ENCODE measurements at places on chromosomes 16 and 17.
A peak's percentile ranks its signal among the peaks of the same experiment; 100 is the strongest.

DNA sequence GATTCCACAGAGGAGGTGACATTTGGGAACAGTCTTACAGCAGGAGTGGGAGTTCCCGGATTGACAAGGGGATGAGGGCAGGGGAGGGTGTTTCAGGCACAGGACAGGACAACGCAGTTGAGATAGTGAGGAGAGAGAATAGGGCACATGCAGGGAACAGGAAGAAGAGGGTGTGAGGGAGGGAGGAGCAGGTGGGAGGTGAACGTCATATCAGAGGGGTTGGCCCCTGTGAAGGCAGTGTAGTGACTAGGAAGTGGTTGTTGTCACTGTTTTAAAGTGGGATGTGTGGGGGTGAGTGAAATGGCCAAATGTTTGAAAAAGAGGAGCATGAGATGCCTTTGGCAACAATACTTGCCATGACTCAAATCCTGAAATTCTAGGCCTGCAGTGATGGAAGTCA, 12.2 kb downstream of the PRKCB start:
- DNase-seq = peak; percentile 27

DNA sequence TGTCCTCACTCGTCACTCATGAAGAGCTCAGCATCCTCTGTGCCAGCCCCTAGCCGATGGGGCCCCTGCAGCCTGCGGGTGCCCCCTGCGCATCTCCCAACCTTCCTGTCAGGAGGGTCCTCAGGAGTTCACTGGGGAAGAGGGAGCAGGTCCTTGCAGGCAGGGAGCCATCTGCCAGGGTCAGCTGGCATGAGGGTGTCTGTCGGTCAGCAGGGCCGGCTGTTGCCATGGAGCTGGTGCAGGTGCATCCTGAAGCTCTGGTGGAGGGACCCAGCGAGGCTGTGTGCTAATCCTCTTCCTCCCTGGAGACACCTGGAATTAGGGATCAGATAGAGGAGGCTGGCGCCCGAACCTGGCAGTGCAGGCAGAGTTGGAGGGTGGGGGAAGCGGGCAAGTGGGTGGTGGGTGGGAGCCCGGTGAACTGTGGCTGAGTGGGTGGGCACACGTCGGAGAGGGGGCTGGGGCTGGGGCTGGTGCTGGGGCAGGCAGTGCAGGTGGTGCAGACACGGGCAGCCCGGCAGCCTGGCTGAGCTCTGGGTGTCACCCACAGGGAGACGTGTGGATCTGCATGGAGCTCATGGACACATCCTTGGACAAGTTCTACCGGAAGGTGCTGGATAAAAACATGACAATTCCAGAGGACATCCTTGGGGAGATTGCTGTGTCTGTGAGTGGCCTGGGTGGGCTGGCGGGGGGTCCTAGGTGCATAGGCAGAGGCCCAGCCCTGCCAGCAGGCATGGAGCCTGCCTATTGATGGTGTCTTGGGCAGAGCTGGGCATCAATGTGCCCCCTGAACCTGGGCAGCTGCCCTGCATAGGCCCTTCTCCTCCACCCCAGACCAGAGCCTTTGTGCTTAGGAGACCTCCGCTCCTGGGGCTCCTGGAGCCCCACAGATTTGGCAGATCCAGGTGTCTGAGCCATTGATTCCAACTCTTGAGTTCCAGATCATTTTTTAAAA, 17.4 kb downstream of the MAP2K3 start:
- DNase-seq = no peak

DNA sequence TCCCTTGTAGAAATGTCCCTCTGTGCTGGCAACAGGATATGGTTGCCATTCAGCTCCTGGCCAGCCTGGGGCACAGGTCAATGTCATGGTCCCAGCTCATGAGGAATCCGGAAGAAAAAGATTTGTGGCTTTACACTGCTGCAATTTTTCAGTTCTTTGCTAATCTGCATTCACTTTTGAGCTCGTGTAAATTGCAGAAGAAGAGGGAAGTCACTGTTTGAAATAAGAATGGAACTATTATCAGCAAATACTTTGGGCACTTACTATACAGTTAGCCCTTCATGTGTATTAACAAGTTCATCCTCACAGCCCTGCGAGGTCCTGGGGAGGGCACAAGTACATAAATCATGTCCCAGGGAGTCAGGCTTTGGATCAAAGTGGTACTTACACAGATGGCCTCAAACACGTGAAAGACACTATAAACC, 14.2 kb downstream of the SLC47A2 start:
- DNase-seq = no peak

DNA sequence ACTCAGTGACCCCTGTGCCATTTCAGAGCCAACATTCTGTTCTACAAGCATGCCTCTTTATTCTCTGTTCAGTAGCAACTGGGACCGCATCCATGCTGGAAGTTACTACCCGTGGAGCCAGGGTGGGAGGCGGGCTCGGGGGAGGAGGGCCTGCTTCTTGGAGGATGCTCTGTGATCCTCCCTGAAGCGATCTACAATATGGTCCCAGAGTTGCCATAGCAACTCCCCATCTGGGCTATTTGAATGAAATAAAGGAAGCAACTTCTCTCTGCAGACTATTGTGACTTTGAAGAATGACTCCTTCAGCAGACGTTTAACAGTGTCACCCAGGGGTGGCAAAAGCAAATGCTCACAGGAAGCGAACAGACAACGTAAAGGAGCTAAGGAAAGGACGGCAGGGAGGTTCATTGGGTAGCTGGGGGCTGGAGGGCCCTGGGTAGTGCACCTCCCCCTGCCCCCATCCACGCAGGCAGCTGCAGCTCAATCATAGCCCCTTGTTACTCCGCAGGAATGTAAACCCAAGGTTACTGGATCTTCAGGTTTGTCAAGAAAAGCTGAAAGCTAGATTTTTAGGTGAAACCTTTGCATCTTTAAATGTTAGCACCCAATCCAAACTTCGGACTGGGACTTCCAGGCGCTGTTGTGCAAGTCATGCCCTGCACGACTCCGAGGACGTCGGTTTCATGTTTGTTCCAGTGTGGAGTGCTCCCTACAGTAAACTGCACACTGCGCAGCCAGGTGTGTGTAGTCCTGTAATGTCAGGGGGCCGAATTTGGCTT, 51.1 kb upstream of the MEAK7 start:
- DNase-seq = no peak

GRCh38 chr17:71635187-71635586, 485.6 kb upstream of the SOX9 start:
- DNase-seq = no peak

- DNase-seq = no peak
These were observed 4.6 kb downstream of the KRT33A start for GRCh38 chr17:41345992-41346391.

GRCh38 chr17:59807892-59808509, 84.7 kb downstream of the TUBD1 start:
- DNase-seq = no peak

DNA sequence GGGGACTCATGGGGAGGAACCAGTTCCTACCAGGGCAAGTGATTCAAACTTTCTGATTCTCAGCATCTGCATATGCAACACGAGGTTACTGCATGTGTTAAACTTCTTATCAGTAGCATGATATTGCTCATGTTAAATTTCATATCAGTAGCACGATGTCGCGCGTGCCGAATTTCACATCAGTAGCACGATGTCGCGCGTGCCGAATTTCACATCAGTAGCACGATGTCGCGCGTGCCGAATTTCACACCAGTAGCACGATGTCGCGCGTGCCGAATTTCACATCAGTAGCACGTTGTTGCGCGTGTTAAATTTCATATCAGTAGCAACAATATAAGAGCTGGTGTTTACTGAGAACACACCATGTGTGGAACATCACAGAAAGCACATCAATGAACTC, 221.6 kb downstream of the GSG1L start:
- no peak for DNase-seq

- no peak for DNase-seq
These were observed 19.4 kb upstream of the COL1A1 start for GRCh38 chr17:50220811-50221210.

GRCh38 chr17:57604771-57605674, 140.1 kb downstream of the CCDC182 start:
- DNase-seq = no peak

GRCh38 chr17:15651583-15652110, 32.1 kb upstream of the FBXW10B start:
- DNase-seq = peak; percentile 6

- no peak for DNase-seq
These were observed 36.5 kb downstream of the CACNG1 start for GRCh38 chr17:67080804-67081203.

DNA sequence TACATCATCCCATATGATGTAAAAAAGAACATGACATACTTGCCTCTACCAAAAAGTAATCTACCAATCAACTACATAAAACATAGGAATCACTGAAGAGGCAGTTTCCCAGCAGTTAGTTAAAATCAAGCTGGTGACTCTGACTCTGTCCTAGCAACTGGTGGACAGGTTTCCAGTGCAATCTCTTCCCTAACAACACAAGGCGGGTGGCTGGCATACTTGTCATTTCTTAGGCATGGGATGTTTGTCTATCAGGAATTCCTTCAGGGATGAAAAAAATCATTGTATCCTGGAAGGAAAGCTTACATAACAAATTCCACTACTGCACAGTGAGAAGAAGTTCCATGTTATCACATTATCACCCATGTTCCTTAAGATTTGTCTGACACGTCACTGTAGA, 50.9 kb downstream of the HELZ start:
- DNase-seq = no peak

DNA sequence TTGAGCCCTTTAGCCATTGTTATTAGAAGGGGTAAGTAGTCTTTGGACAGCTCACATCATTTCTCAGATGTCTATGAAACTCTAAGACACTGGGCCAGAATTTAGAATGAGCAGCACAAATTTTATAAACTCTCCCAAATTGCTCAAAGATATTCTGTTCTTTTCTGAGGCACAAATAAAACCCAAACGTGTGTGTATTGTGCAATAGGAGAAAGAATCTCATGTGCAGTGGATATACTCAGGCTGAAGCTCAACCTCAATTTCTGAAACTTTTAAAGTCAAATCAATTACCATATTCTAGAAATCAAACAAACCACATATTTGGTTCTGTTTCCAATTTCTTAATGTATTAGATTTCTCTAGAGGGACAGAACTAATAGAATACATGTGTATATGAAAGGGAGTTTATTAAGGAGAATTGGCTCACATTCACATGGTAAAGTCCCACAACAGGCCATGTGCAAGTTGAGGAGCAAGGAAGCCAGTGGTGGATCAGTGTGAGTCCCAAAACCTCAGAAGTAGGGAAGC, 403.6 kb downstream of the RBFOX1 start:
- no peak for DNase-seq

GRCh38 chr17:6072157-6072556, 2.0 kb downstream of the WSCD1 start:
- DNase-seq = no peak

GRCh38 chr17:62714016-62714777, 86.7 kb downstream of the MRC2 start:
- no peak for DNase-seq

- DNase-seq = peak; percentile 54
These were observed 6.0 kb downstream of the CPSF4L start for GRCh38 chr17:73255671-73256181.

- no peak for DNase-seq
These were observed 24.2 kb downstream of the GRB7 start for GRCh38 chr17:39761861-39762496.

DNA sequence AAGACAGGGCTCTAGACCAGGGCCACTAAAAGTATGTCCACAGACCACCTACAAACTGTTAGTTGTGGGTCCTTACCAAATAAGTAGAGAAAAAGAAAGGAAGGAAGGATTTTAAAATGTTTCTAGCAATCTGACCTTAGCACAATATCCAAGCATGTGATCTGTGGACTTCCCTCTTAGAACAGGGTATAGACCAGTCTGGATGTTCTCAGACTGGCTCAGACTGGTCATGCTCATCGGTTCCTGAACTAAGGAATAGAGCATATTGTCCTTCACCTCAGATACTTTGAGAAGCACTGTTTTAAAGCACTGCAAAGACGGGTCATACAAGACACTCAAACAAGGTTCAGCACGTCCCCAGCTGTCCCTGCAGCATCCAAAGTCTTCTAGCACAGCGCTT, 25.8 kb downstream of the CUEDC1 start:
- DNase-seq = no peak

GRCh38 chr16:56505181-56505580, 14.6 kb downstream of the BBS2 start:
- DNase-seq = no peak

- DNase-seq = no peak
These were observed 45.4 kb downstream of the CBLN1 start for GRCh38 chr16:49236216-49236615.

DNA sequence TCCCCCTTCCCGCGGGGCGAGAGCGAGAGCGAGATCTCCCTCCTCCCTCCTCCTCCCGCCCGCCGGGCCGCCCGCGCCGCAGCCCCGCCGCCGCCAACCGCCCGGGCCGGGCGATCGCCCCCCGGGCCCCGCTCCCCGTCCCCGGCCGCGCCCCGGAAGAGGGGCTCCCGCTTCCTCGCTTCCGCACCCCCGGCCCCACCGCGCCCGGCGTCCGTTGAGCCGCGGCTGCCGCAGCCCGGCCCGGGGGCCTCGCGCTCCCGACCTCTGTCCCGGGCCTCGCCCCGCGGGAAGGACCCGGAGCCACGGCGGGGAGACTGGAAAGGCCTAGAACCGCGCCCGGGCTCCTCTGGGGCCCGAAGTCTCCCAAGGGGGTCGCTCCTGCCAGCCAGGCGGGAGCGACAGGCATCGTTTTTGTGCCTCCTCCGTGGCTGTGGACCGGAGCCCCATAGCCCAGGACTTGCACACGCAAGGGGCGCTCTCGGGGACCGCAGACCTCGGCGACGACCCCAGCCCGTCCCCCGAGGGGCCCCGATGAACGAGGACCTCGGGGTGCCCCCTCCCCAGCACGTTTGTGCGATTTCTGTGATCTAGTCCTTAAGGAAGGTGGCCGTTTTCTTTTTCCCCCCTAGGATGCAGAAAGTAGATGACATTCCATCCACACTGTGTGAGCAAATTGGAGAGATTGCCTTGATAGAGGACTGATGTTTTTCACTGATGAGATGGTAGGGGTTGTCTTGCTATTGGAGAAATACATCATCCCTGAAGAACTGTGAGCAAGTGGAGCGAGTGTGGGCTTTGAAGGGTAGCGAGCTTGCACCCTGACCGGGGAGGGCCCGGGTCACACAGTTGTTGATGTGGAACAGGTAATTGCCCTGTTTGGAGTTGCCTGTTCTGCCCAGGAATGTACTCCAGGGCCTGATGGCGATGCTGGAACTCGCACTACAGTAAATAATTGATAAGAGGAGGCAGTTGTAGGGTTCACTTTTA, 611 bp downstream of the BANP start:
- DNase-seq = no peak

DNA sequence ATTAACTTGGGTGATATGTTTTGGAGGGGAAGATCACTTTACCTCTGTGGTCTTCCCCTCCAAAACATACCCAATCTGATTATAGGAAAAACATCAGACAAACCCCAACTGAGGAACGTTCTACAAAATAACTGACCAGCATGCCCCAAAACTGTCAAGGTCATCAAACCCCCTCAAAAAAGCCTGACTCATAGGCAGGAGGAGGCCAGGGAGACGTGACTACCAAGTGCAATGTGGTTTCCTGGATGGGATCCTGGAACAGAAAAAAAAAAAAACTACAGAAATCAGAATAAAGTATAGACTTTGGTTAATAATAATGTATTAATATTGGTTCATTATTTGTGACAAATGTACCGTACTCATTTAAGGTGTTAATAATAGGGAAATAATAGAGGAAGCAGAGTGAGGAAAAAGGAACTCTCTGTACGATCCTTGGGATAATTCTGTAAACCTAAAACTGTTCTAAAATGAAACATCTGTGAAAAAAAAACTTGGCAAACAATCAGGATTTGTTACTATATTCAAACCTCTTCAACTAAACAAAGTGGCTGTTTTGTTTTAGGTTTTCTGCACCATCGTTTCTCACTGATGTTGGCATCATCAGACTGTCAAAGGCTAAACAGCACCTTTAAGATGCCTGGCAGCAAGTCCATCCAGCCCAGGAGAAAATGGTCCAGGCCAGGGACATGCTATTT, 266.7 kb upstream of the SDK2 start:
- DNase-seq = no peak

- no peak for DNase-seq
These were observed 63.8 kb upstream of the CHMP6 start for GRCh38 chr17:80927791-80928216.
